ENCODE measurements at places on chromosomes 11 and 22. TPM values are rescaled to one million over a fixed set of nuclear protein-coding genes. Genes with fewer than 3 reads are reported as not detected.

Gene CAPN5
- 0.66 TPM for total RNA-seq

GRCh38 chr11:61928606-61929005 lies 11.2 kb upstream of the RAB3IL1 start:
- H3K4me3 ChIP-seq = no peak overlapping the region
- H3K27ac ChIP-seq = no peak overlapping the region
- no peak for DNase-seq

Gene KCNJ11
- 103 TPM for total RNA-seq

DNA sequence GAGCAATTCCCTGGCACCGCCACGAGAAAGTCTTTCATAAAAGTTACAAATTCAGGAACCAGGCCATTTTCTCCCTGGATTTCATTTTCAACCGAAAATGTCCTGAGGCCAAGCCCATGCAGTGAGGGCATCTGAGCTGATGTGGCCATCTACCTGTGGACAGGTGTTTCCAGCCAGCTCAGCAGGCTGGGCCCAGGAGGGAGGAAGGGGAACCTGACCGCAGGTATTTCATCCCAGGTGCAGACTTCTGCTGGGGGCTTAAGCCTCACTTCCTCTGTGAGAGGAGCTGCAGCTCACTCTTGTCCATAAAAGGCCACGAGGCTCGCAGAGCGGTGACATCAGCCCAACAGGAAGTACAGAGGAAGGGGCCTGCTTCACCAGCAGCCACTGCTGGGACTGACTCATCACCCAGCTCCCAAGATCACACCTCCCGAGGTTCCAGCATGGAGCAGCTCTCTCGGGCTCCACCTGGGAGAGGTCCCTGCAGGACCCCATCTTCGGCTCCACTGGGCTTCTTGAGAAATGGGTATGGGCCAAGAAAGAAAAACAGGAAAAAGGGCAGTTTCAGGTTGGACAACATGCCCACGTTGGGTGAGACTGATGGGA lies 56.4 kb downstream of the MYH9 start:
- H3K27ac ChIP-seq = peak overlapping the region; percentile 82
- peaks cover 10% of the 10 kb centered on the region for H3K36me3 ChIP-seq
- peak overlapping the region; percentile 1 for H3K4me3 ChIP-seq
- peaks cover 91% of the 10 kb centered on the region for H3K4me1 ChIP-seq
- no peaks in the 10 kb centered on the region for H3K27me3 ChIP-seq

Gene UCP2
- total RNA-seq = 16.8 TPM

Gene FAM227A
- not detected for total RNA-seq

Gene CNGA4
- not detected for total RNA-seq

- peaks cover 4% of the 10 kb centered on the region for H3K4me1 ChIP-seq
- DNase-seq = no peak
- H3K27me3 ChIP-seq = no peaks in the 10 kb centered on the region
- H3K36me3 ChIP-seq = no peaks in the 10 kb centered on the region
- no peak overlapping the region for H3K4me3 ChIP-seq
These were observed 408.3 kb upstream of the CADM1 start for GRCh38 chr11:115912484-115912945.

DNA sequence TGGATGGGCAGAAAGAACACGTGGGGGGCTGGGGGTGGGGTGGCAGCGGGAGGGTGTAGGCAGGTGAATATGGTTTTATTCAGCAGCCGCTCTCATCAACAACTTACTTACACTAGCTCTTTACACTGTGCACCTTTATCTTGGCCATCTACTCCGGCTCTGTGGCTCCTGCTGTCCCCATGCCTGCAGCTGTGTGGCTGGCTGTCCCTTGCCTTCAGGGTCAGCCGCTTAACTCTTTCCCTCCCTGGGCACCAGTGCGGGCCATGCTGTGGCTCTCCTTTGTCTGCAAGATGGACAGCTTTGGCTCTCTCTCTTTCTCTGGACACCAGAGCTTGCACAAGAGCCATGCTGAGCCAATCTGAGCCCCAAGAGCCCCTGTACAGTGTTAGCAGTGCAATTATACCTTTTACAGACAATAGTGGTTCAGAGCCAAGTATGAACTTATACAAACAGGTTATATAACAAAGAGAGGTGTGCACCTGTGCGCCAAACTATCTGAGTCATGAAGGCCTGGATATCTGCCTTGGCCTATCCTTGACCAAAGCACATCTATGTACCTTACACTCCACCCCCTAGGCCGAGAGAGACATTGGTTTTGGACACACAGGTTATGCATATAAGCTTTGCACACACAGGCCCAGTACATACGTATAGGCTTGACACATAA lies 94.3 kb upstream of the CTSC start:
- H3K27ac ChIP-seq = no peak overlapping the region
- H3K36me3 ChIP-seq = no peaks in the 10 kb centered on the region
- no peaks in the 10 kb centered on the region for H3K27me3 ChIP-seq
- H3K4me1 ChIP-seq = no peaks in the 10 kb centered on the region
- no peak for DNase-seq
- H3K4me3 ChIP-seq = no peak overlapping the region

DNA sequence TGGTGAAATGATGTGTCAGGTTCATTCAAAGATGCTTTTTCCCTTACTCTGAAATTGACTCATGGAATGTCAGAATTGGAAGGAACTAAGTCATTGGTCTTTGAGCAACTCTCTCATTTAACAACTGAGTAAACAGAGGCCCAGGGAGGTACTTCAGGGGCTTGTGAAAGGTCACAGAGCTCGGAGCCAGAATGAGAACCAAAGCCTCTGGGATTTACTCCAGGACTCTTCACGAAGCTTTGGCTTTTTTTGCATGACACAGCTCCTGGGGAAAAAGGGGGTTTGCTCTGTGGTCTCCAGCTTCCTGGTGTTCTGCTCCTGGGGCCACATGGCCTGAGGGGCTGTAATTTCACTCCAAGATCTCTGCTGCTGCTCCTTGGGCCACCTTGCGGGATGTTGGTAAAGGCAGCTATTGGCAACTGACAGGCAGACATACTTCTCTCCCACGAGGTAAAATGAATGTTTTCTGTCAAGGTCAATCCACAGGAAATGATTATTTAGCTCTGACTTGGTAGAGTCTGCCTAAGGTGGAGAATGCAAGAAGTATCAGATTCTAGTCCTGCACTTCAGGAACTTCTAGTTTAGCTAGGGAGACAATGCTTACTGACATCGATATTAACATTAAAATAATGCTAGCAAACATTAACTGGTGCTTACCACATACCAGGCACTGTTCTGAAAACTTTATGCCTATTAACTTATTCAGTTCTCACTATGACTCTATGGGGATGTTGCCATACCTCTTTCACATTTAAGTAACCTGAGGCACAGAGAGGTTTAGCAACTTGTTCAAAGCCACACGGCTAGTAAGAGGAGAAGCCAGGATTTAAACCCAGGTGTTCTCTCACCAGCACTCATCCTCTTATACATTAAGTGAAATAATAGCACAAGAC lies 16.1 kb downstream of the PKNOX2 start:
- no peaks in the 10 kb centered on the region for H3K27me3 ChIP-seq
- H3K4me3 ChIP-seq = no peak overlapping the region
- no peaks in the 10 kb centered on the region for H3K36me3 ChIP-seq
- peaks cover 23% of the 10 kb centered on the region for H3K4me1 ChIP-seq
- DNase-seq = no peak

DNA sequence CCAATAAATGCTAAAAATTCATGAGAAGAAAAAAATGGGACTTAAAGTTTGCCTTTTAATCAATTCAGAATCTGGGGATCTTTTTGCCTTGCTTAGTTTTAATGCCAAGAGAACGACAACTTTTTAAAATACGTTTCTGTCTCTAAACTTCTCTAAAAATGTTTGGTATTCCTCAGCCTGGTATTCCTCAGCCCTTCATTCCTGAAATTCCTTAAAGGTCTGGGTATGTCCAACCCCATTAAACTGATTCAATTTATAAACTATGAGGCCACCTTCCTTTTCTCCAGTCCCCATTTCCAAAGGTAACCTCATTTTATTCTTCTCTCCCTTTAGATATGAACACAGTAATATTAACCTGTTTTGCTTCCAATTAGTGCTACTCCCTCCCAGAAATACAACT lies 16.6 kb downstream of the POLA2 start:
- no peaks in the 10 kb centered on the region for H3K36me3 ChIP-seq
- no peaks in the 10 kb centered on the region for H3K27me3 ChIP-seq
- no peak overlapping the region for H3K27ac ChIP-seq
- no peak overlapping the region for H3K4me3 ChIP-seq

GRCh38 chr22:17213976-17214375 lies 5.3 kb downstream of the ADA2 start:
- H3K27me3 ChIP-seq = no peaks in the 10 kb centered on the region
- no peaks in the 10 kb centered on the region for H3K4me1 ChIP-seq
- DNase-seq = peak; percentile 73
- no peaks in the 10 kb centered on the region for H3K36me3 ChIP-seq

- H3K36me3 ChIP-seq = no peaks in the 10 kb centered on the region
- H3K27ac ChIP-seq = no peak overlapping the region
- DNase-seq = no peak
- H3K27me3 ChIP-seq = no peaks in the 10 kb centered on the region
- H3K4me3 ChIP-seq = no peak overlapping the region
These were observed 883.5 kb downstream of the TBC1D22A start for GRCh38 chr22:47645923-47646322.

GRCh38 chr22:37703906-37704305 lies 7.1 kb downstream of the TRIOBP start:
- no peak for DNase-seq
- H3K27me3 ChIP-seq = no peaks in the 10 kb centered on the region
- no peaks in the 10 kb centered on the region for H3K36me3 ChIP-seq
- H3K4me3 ChIP-seq = no peak overlapping the region

DNA sequence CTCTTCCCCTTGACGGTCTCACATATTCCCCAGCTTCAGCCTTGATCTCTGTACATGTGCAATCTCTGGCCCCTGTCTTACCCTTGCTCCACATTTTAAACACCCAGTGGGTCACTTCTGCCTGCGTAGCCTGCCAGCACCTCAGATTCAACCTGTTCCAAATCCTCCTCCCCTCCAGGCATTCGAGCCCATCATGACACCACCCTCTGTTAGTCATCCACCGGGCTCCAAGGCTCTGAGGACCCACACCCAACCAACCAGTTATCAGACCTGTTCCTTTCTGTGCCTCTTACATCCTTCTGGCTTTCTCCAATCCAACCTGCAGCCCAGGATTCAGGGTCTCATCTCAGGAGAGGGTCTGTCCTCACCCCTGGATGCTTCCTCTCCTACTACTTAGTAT lies 119.8 kb upstream of the TBCEL start:
- DNase-seq = no peak
- no peaks in the 10 kb centered on the region for H3K36me3 ChIP-seq
- H3K27me3 ChIP-seq = no peaks in the 10 kb centered on the region
- H3K27ac ChIP-seq = no peak overlapping the region
- no peak overlapping the region for H3K4me3 ChIP-seq

- DNase-seq = no peak
- H3K4me3 ChIP-seq = no peak overlapping the region
- no peak overlapping the region for H3K27ac ChIP-seq
These were observed 77.5 kb upstream of the UCP3 start for GRCh38 chr11:74086242-74086884.

Gene BTG4
- not detected for total RNA-seq

DNA sequence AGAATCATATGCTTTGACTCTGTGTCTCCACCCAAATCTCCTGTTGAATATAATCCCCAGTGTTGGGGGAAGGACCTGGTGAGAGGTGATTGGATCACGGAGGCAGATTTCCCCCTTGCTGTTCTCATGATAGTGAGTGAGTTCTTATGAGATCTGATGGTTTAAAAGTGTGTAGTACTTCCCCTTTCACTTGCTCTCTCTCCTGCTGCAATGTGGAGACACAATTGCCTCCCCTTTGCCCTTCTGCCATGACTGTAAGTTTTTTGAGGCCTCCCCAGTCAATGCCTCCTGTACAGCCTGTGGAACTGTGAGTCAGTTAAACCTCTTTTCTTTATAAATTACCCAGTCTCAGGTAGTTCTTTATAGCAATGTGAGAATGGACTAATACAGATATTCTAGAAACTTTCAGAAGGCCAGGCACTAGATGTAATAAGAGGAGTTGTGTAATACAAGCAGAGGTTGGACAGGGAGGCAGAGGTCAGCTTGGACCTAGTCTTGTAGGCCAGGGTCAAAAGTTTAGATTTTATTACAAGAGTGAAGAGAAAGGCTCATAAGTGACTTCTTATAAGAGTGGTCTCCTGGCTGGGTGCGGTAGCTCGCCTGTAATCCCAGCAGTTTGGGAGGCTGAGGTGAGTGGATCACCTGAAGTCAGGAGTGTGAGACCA lies 9.3 kb upstream of the SERPING1 start:
- DNase-seq = no peak
- no peaks in the 10 kb centered on the region for H3K4me1 ChIP-seq
- H3K36me3 ChIP-seq = no peaks in the 10 kb centered on the region
- no peaks in the 10 kb centered on the region for H3K27me3 ChIP-seq
- H3K27ac ChIP-seq = no peak overlapping the region
- no peak overlapping the region for H3K4me3 ChIP-seq

- no peak overlapping the region for H3K27ac ChIP-seq
- no peak for DNase-seq
These were observed 4.6 kb downstream of the OR4C45 start for GRCh38 chr11:50037251-50037650.

- H3K4me1 ChIP-seq = no peaks in the 10 kb centered on the region
- H3K36me3 ChIP-seq = no peaks in the 10 kb centered on the region
- DNase-seq = no peak
- H3K27me3 ChIP-seq = peaks cover 34% of the 10 kb centered on the region
- H3K4me3 ChIP-seq = peak overlapping the region; percentile 23
These were observed 17.7 kb downstream of the CDKN1C start for GRCh38 chr11:2867722-2868505.

GRCh38 chr11:128868841-128869671 lies 2.0 kb upstream of the KCNJ1 start:
- H3K4me3 ChIP-seq = no peak overlapping the region
- DNase-seq = no peak
- H3K36me3 ChIP-seq = no peaks in the 10 kb centered on the region
- no peaks in the 10 kb centered on the region for H3K27me3 ChIP-seq
- no peaks in the 10 kb centered on the region for H3K4me1 ChIP-seq

DNA sequence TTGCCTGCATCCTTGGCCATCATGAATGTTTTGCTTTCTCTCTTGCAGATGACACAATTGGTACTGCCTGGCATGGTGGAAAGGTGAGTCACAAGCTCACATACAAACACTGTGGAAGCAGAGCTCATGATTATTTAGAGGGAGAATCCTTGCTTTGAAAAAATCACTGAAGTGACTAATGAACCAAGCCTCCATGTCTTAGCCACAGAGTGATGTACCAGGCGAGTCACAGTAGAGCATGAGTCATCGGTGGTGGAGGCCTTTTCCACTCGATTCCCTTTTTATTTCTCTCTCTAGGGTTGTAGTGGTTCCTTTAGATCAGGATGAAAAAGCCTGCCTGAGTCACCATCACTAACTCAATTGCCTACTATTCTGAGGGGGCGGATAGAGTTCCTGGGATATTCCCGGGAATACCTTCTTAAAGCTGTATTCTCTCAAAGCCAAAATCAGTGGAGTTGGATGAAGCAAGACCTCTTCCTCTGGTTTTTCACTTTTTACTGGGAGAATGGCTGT lies 49.6 kb upstream of the ALKBH3 start:
- DNase-seq = peak; percentile 48
- no peaks in the 10 kb centered on the region for H3K27me3 ChIP-seq
- peak overlapping the region; percentile 74 for H3K27ac ChIP-seq
- H3K36me3 ChIP-seq = no peaks in the 10 kb centered on the region
- H3K4me3 ChIP-seq = no peak overlapping the region

Gene PHETA2
- total RNA-seq = 1.8 TPM

All from gastrocnemius medialis (tissue), 4 donors.